ENCODE measurements at places on chromosomes 4 and X.

- DNase-seq = no peak
These were observed 136.9 kb upstream of the GUCY1A1 start for GRCh38 chr4:155529716-155530115.

- no peak for DNase-seq
These were observed 850.9 kb downstream of the FAM133A start for GRCh38 chrX:94524867-94525266.

DNA sequence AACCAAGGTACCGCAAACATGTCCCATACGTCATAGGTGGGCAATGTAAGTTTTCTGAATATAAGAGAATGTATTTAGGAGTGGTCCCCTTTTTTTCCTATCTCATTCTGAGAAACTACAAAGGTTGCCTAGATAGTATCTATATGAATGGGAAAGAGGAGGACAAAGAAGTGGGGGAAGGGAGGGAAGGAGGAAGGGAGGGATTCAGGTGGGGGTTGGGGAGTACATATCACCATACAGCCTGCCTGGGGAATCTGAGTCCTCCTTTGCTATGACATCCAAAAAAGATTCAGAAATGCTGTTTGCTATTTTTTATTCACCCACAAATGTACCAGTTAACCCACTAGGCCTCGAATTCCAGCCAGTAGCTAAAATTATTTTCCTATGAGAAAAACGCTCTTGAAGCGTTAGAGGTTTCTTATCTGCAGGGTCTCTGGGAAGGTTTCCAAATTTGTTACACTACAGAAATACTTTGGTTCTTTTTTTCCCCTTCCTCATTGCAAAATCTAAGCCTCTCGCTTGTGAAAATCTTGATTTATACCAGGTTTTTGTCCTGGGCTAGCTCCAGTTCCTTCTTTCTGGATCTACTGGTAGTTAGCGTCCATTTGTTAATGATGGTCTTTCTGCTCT, 212.9 kb downstream of the NSUN7 start:
- no peak for DNase-seq

GRCh38 chr4:62170235-62170634, 970.1 kb downstream of the ADGRL3 start:
- no peak for DNase-seq

DNA sequence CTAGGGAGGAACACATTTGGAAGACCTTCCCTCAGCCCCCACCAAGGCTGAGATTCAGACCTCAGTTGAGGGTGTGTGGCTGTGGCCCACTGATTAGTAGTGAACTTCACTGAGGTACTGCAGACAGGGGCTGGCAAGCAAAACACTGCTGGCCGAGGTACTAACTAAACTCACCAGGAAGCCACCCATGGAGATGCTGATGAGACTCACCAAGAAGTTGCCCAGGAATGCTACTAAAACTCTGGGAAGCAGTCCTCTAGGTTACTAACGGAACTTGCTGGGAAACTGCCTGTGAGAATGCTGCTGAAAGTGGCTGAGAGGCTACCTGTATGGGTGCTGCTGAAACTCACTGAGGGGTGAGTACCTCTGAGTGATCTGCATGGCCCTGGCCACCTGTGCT, 372.4 kb upstream of the RPS6KA3 start:
- no peak for DNase-seq

DNA sequence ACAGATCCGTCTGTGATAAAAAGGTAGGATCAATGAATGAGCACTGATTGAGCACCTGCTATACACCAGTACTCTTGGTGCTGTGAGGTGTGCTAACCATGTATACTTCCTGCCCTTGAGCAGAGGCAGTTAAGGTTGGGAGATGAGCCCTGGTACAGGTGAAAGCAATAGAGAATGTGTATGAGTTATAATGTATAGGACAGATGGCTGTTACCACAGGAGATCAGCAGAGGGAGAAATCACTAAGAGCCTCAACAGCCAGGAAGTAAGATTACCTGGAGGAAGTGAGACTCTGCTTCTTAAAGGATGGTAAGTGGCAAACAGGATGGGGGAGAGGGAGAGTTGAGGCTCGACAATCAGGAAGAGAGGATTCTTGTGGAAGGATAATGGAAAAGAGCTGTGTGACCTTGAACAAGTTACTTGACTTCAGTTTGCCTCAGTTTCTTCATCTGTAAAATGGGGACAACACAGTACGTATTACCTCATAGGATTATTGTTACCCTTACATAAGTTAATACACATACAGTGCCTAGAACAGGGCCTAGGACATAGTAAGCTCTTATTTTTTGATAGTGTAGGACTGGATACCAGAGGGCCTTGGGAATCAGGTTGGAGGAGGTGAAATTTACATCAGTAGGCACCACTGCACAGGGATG, 9.1 kb downstream of the CXCR3 start:
- no peak for DNase-seq

DNA sequence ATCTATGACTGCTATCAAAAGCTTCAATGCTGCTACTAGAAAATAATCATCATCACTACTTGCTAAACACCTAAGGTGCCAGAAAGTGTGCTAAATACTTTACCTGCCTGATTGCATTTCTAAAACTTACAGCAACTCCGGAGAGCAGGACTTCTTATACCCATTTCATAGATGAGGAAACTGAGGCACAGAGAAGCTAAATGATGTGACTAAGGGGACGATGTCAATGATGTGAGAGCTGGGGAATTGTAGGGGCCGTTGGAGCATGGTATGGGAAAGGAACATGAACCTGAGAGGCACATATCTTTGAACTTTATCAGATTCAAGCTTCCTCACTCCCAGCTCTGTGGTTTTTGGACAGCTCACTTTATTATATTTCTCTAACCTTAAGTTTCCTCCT, 38.7 kb downstream of the CCKAR start:
- no peak for DNase-seq

DNA sequence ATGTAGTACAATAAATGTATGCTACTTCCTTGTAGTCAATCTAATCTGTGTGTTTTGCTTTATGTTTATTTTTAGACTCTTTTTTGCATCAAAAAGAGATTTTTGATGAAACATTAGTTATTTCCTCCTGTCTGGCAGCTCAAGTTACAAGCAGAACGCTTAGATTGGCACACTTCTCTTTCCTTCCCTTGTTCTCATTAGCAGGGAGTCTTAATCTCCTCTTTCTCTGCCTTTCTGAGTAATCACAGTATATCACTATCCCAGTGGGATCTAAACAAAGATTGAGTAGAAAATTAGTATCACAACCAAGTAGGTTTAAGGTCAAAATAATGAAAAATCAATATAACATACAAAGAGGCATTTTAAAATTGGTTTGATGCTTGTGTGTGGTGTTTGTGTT, 1192.6 kb downstream of the C4orf33 start:
- no peak for DNase-seq

GRCh38 chr4:150080337-150080736, 2.1 kb downstream of the DCLK2 start:
- no peak for DNase-seq

GRCh38 chr4:137432446-137433311, 99.6 kb downstream of the PCDH18 start:
- no peak for DNase-seq

DNA sequence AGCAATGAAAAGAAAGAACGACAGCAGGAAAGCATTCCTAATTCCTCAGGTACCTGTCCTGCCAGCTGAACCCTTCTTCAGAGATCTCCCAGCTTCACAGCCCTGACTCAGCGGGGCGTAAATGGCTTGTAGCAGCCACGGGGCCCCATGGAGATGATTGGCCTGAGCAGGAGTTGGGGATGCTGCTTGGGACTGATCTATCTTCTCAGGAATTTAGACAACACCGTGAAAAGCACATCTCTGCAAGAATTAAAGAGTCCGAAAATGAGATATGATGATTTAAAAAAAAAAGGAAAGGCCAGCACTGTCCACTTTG, 22.5 kb upstream of the SLC25A4 start:
- no peak for DNase-seq

Data from activated CD4-positive, alpha-beta T cell treated with anti-CD3 and anti-CD28 coated beads, Interleukin-2, amount 50 U/mL, for 4 hours (primary cell).